Femur (tissue), 1 donor: ENCODE measurements at places on chromosomes 4 and X.

DNA sequence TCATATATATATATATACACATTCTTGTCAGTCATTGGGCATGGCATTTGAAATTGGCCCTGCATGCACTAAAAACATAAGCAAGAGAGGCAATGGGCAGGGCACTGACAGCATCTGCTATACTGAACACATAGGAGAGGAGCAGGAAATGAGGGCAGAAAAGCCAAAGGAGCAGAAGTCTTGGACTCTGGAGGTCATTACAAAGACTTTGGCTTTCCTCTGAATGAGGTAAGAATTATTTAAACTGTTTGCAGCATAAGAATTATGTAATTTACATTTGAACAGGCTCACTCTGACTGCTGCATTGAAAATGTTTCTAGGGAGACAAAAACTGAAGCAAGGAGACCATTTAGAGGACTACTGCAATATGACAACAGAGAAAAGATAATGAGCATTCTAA is 396.5 kb downstream of the PRDM5 start:
- no peak for DNase-seq

- DNase-seq: no peak
These were observed 30.1 kb downstream of the CYBB start for GRCh38 chrX:37809970-37810369.

GRCh38 chr4:109554971-109555370 is 5.1 kb upstream of the MCUB start:
- no peak for DNase-seq

GRCh38 chrX:13607996-13608365 is 38.6 kb downstream of the EGFL6 start:
- no peak for DNase-seq

GRCh38 chr4:26127851-26128337 is 192.9 kb upstream of the RBPJ start:
- no peak for DNase-seq

GRCh38 chrX:153396320-153397195 is 4.6 kb downstream of the PNMA6E start:
- no peak for DNase-seq

DNA sequence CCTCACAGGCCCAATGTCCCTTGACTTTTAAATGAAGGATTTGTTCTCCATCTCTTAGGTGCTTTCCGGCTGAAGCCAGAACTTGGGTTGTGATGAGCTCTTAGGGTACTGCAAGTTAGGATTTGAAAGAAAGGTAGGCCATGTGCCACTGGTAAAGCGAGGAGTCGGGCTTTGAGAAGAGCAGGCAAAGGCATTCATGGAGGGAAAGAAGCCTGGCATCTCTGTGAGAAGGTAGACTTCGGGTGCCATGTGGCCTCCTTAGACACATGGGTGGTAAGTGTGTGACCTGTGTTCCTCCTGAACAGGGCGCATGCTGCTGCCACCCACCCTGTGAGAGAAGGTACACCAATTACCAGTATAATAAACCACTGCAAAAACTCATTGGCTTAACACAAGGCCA is 102.9 kb downstream of the GATB start:
- DNase-seq: no peak

DNA sequence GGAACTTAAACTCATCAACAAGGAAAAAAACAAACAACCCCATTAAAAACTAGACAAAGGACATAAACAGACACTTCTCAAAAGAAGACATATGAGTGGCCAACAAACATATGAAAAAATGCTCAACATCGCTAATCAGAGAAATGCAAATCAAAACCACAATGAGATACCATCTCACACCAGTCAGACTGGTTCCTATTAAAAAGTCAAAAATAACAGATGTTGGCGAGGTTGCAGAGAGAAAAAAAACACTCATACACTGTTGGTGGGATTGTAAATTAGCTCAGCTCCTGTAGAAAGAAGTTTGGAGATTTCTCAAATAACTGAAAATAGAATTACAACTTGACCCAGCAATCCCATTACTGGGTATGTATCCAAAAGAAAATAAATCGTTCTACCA is 28.7 kb downstream of the APLN start:
- DNase-seq: no peak

- no peak for DNase-seq
These were observed 91.1 kb downstream of the RBM46 start for GRCh38 chr4:154872198-154872597.

DNA sequence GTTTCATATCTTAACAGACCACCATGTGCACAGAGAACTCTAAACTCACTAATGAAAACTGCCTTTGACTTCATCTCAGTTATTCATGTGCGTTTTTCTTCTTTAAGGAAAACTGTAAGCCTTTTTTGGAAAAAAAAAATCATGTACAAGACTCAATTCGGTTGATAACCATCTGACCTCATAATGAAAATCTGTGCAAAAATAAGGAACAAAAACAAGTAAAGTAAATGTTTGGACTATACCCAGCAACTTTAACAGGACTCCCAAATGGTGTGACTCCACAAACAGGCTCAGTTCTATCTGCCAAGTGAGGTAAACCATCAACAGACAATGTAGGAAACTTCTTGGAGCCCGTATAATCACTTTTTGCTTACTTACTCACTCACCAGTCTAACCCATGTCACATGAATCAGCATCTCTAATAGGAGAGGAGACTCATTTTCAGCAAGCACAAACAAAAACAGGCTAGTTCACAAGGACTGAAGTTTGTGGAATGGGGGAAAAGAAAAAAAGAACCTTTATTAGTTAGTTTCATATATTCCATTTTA is 9.3 kb downstream of the APOO start:
- DNase-seq: no peak

DNA sequence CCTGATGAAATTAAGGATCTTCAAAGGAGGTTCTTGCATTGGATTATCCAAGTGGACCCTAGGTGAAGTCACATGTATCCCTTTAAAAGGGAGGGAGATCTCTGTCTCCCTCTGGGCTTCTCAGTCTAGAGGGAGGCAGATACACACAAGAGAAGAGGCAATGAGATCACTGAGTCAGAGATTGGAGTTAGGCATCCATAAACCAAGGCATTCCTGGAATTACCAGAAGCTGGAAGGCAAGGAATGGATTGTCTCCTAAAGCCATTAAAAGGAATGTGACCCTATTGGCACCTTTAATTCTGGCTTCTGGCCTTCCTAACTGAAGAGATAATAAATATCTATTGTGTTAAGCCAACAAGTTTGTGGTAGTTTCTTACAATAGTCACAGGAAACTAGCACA is 383.2 kb downstream of the PACRGL start:
- DNase-seq: no peak

DNA sequence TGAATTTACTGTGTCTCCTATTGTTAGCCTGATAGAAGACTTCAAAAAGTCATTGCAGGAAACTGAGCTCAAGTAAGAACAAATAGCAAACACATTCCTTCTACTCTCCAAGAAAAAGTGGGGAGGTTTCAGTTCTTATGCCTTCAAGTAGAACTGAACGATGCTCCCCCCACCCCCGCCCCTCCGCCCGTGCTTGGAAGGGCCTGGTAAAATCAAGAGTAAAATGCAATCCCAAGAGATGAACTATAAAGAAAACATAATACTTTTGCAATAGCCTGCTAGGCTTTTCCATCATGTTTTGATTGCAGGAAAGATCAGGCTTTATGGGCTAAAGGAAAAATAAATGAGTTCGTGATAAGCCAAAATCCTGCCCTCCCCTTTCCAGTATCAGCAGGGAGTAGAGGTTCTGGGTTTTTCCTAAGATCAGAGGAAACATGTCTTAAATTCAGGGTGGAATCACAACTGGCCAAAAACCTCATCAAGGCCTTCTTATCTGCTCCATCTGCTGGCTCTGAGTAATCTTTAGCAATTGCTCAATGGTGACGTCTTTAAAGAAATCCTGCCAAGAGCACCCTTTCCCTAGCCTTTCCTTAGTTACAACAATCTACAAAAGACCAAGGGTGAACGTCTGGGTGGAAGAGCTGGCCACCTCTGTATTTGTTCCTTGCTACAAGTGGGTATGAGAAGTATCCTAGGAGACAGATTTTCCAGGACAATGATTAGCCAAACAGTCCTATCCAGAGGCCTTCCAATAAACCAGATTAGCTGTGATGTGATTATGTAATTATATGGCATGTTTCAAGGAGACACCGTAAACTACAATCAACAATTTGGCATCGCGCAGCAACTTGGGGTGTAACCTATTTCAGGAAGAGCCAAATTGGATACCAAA is 66.3 kb upstream of the FAM9C start:
- no peak for DNase-seq

DNA sequence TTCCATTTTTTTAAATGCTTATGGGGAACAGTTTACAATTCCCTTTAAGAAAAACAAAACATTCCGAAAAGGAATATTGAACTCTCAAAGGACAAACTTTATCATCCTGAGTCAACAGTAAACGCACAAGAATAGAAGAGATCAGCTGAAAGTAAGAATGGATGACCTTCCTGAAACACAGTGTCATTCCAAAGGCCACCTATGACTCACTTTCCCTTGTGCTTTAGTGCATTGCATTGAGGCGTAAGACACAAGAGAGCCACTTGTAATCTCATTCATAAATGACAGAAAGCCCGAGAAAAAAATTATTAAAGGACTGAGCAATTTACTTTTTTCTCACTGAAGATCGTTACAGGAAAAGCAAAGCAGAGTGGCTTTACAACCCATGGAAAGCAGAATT is 1062.4 kb upstream of the DIAPH2 start:
- no peak for DNase-seq

- no peak for DNase-seq
These were observed 262.8 kb downstream of the PRDM5 start for GRCh38 chr4:120659616-120660170.

DNA sequence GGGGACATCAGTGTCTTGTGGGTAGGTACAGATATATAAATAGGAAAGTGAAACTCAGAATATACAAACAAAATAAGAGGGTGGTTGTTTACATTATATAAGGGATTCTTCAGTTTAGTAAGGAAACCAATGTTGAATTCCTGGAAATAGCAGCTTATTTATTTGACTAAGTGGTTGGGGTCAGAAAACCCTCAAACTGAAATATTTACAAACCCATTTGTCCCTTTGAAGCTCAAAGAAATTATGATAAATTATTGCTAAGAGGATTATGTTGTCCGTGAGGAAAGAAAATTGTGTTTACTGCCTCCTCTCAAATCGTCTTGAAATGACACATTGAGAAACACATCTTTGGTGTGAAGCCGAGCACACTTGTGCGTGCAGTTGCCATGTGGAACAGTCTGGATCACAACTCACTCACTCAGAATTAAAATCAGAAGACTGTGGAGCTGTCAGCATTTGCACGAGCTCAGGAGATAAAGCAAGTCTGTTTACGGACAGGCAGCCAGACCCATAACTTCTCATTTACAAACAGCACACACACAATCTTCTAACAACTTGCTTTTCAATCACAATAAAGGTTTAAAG is 46.8 kb upstream of the SETD7 start:
- no peak for DNase-seq

DNA sequence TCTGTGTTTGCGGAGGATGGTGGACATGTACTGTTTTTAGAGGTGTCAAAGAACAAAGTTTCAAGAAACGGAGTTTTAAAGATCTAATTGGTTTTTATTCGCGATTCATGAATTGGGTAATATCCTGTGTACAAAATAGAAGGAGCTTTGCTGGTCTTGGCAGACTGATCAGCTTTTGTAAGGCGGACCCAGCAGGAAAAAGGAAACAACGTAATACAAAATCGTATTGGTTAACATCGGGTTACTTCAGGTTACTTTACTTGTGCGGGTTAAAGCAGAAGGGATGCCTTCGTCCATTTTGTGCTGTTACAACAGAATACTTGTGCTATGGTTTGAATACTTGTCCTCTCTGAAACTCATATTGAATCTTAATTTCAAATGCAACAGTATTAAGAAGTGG is 11.4 kb upstream of the NYX start:
- DNase-seq: no peak

- DNase-seq: no peak
These were observed 4.8 kb downstream of the MND1 start for GRCh38 chr4:153349206-153349805.

DNA sequence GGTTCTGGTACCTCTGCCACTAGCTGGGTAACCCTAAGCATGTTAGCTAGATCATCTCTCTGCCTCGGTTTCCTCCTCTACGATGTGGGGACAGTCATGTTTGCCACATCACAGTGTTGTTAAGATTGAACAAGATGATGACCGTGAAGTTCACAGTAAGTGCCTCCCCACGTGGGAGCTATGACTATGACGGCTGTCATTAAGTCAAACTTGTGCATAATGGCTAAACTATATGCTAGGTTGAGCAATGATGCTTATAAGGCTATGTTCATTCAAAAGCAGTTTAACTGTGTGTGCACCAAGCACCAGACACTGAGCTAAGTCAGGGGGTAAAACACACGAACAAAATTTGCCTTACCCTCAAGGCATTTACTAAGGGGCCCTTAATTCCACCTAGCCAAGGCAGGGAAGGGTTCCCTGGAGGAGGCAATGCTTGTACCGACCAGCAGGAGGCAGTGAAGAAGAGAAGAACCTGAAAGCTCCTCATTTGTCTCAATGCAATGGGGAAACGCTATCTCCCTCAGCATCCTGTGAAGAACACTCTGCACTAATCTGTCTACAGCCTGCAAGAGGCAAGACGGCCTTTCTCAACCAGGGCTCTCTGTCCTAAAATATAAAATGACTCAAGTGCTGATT is 52.9 kb downstream of the MAP7D2 start:
- DNase-seq: no peak

GRCh38 chr4:127491571-127491970 is 141.2 kb upstream of the INTU start:
- DNase-seq: no peak

- DNase-seq: no peak
These were observed 58.7 kb downstream of the PPEF2 start for GRCh38 chr4:75843596-75843995.

GRCh38 chr4:96162636-96163035 is 322.7 kb downstream of the PDHA2 start:
- no peak for DNase-seq

- no peak for DNase-seq
These were observed 173.9 kb downstream of the PDGFRA start for GRCh38 chr4:54402880-54403480.

- no peak for DNase-seq
These were observed 1.4 kb downstream of the GRIPAP1 start for GRCh38 chrX:49000636-49001035.

GRCh38 chrX:103831803-103832544 is at the start of gene RAB9B:
Gene RAB9B (minus strand): TSS chrX:103832257. CDS start chrX:103825784, 6,473 bp downstream.
- peak; percentile 71 for DNase-seq

DNA sequence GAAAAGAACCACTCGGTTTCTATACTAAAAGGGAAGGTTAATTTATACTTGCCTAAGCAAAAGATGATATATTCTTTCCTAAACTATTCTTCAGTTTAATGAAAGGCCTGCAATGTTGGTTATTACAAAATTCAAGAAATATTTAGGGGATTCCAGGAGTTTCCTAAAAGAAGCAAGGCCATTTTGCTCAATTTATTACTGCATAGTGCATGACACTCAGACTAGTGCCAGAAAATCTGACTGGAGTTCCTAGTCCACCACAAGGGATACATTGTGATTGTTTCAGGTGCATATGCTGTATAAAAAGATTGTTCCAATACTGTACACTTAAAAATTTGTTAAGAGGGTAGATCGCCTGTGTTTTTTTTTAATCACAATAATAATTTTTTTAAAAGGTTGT is 78.7 kb downstream of the CAPN6 start:
- DNase-seq: no peak
